ENCODE measurements at places on chromosomes 4 and X.

DNA sequence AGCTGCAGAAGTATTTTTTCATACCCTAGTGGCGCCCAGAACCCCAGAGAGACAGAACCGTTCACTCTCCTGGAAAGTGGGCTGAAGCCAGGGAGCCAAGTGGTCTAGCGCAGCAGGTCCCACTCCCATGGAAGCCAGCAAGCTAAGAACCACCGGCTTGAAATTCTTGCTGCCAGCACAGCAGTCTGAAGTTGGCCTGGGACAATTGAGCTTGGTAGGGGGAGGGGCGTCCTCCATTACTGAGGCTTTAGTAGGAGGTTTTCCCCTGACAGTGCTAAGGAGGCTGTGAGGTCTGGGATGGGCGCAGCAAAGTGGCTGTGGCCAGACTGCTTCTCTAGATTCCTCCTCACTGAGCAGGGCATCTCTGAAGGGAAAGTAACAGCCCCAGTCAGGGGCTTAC, 84.5 kb upstream of the ATXN3L start:
- DNase-seq = no peak

DNA sequence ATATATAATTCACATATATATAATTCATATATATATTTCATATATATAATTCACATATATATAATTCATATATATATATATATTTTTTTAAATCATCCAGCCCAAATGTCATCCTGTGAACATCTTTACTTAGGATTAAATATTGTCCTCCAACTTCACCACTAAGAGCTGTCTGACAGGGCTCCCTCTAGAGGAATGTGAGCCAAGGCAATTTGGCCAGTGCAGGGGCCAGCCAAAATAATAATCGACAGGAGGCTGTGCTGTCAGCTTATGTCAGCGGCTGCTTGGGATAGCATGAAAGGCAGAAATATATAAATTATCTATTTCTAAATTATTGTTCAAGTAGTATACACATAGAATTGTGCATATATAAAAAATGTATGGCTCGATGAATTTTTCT, 29.5 kb downstream of the EGFL6 start:
- no peak for DNase-seq

- peak; percentile 40 for DNase-seq
Observed at GRCh38 chr4:38157592-38157991, 197.4 kb downstream of the PTTG2 start.

DNA sequence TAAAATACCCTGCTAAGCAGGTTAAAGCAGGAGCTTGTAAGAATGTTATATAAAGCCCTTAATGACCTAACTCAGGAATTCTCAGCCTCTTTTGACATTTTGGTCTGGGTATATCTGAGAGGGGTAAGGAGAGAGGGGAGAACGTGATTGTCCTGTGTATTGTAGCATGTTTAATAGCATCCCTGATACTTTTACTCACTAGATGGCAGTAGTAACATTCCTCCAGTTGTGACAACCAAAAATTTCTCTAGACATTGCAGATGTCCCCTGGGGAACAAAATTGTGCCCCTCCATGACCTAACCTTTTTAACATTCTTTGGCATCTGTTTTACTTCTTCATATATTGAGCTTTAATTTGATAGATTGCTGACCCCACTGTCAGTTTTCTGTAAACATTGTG, 17.9 kb downstream of the SMARCA5 start:
- DNase-seq = no peak

- no peak for DNase-seq
Observed at GRCh38 chr4:76723924-76724323, 174.0 kb downstream of the SOWAHB start.

GRCh38 chrX:153828723-153829548, 1.4 kb downstream of the PDZD4 start:
- no peak for DNase-seq

DNA sequence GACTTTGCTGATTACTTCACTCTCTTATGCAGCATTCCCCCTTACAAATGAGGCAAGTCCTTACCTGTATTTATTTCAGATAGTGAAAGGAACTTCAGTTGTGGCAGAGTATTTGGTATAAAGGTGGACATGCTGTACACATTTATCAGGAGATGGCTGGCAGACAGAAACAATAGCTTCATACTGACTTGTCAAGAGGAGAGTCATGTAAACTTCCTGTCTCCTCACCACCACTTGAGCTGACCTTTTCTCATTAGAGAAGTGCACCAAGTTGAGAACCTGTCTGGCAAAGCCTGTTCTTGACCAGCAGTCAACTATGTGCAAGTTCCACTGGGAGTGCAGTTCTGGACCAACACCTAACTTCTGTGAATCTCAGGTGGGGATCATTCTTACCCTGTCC, 80.8 kb downstream of the LARP1B start:
- no peak for DNase-seq

GRCh38 chrX:23434356-23434884, 99.8 kb downstream of the PTCHD1 start:
- no peak for DNase-seq

DNA sequence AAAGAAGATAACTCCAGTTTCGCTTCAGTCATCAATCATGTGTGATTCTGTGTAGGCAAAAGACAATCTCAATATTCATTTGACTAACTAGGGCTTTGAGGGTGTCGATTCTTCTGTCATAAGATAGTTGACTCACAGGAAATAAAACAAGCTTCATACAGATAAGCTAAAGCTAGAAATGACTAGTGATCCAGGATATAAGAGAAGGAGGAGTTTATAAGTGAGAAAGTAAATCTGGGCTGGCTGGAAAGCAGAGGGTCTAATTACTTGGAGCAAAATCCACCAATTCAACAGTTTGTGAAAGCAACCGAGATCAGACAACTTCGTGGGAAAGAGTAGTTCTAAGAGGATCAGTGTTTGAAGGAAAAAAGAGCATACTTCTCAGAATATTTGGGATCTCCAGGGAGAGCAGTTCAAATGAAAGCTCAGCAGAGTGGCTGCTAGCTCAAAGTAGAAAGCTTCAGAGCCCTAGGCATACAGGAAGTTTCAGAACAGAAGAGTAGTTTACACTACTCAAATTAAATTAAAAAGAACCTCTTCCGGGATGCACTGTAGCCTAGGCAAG, 429.3 kb downstream of the INPP4B start:
- no peak for DNase-seq

DNA sequence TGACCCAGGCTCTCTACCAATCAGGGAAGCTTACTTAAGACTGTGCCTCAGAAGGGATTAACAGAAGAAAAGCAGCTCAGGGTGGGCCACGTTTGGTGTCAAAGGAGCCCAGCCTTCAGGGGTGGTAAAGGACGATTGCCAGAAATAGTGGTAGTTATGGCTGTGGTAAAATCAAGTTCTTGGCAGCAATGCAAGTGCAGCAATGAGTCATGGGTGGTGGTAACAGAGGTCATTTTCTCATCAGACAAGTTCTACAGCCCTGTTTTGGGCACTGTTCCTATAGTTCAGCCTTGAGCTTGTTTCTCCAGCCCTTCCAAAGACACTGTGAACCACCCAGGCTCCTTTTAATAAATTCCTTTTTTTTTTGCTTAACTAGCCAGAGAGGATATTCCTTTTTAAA, 120.3 kb downstream of the EFHC2 start:
- no peak for DNase-seq

- DNase-seq = no peak
Observed at GRCh38 chrX:11787564-11787963, 29.5 kb downstream of the MSL3 start.

DNA sequence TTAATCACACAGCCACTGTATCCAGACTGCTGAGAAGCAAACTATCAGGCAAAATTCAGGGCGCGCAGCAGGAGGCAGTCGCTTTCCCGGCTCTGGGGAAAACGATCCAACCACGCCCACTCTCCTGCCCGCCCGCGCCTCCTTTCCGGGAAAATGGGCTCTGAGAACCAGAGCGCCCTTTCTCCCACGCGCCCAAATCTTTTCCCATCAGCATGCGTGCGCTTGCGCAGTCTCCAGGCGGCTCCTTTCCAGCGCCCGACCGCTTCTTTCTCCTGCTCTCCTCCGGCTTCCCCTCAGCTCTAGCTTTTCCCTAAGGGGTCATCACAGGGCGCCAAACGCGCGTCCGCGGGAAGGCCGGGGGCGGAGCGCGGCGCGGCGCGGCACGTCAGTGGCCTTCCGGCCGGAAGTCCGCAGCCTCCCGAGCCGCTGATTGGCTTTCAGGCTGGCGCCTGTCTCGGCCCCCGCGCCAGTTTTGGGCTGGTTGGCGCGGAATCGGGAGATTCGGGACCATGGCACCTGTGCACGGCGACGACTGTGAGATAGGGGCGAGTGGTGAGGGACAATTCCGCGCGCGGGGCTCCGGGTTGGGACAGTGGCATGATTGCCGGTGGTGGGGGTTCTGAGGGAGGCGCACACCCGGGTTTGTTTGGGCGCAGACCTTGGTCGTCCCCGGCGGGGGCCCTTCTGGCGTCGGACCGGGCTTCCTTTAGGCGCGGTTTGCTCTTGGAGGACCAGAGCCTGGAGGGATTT, at the start of gene POLA1:
POLA1 (plus strand) TSS at position 466 of the 750 bp plus-strand sequence; CDS start at position 510, 44 bp downstream.
- peak; percentile 64 for DNase-seq

GRCh38 chr4:93018806-93019205, 715.0 kb downstream of the GRID2 start:
- no peak for DNase-seq

GRCh38 chrX:120731386-120731785, 101.5 kb upstream of the C1GALT1C1 start:
- DNase-seq = no peak

GRCh38 chr4:56048702-56049431, 100.1 kb downstream of the CEP135 start:
- peak; percentile 51 for DNase-seq

DNA sequence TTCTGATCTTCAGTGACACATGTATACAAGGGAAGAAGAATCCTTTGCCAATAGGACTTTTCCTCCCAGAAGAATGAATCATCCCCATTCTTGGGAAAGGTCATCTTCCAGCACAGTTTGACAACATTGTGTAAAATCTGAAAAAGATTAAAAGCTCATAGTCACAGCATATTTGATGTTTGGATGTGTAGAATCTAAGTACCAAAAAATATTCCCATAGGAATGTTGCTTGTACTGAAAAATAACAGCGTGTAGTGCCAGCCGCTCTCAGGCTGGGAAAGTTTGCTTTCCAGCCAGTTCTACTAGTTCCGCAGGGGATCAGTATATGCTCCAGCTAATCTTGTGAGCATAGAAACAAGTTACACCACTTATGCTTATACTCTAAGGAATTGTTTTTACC, 74.7 kb upstream of the IL13RA1 start:
- DNase-seq = no peak

DNA sequence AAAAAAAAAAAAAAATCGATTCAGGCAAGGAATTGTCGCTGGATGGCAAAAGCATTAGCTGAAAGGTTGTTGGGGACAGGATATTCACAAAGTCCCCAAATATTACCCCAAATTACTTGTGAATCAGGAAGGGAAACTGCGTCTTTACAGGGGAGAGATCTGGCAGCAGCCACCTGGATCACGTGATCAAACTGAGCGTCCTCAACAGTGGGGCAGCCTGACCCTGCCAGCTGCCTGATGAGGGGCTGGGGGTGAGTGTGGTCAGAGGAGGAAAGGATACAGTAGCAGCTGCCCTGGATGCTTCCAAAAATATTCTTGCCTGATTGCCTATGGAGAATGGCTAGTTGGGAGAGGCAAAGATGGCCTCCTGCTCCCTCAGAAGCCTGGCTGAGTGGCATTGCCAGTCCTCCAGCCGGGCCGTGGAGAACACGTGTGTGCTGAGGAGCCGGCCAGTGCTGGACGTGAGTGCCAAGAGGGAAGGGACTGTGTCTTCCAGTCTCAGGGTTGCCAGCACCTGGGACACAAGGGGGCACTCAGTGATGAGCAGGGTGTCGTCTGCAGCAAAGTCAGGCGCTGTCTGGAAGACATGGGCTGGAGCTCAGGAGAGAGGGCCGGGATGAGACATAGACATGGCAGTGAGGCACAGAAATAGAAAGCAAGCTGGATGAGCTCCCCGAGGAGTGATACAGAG, 3.0 kb upstream of the LAGE3 start:
- DNase-seq = no peak

All from HuH-7.5 (cell line).